ENCODE measurements at places on chromosomes 2 and 18. TPM values are rescaled to one million over a fixed set of nuclear protein-coding genes. Genes with fewer than 3 reads are reported as not detected.

FEV gene
- total RNA-seq: not detected

PROM2 gene
- not detected for total RNA-seq

ITM2C gene
- total RNA-seq: 39.4 TPM

LIPG gene
- 0.43 TPM for total RNA-seq

TSPYL6 gene
- total RNA-seq: not detected

HOXD1 gene
- not detected for total RNA-seq

C2orf78 gene
- not detected for total RNA-seq

GRCh38 chr18:56841836-56842235 lies 190.7 kb downstream of the WDR7 start:
- DNase-seq: no peak

DNA sequence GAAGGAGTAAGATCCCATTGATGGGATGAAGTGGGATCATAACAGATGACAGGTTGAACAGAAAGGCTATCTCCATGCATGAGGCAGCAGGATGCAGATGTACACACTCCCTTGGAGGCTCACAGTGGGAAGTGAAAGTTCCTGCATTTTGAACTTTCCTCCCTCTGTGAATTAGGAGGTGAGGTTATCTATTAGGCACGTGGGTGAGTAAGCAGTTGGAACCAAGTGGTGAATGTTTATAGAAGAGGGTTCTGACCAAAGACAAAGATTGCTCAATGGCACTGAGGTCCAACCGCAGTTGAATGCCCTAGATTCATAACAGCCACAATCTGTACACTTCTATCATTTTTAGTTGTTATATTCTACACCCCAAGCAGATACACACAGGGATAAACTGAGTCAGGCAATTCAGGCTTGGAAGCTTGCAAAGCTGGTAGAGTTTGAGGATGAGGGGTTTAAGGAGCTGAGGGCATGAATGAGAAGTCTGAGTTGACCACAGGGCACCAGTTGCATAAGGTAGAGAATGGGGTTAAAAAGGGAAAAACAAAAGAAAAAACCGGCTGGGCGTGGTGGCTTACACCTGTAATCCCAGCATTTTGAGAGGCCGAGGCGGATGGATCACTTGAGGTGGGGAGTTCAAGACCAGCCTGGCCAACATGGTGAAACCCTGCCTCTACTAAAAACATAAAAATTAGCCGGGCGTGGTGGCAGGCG lies 7.1 kb upstream of the KCMF1 start:
- peak; percentile 84 for DNase-seq

GRCh38 chr18:31246460-31246859 lies 71.5 kb upstream of the DSG1 start:
- DNase-seq: no peak

- DNase-seq: no peak
These were observed 33.5 kb downstream of the LGALSL start for GRCh38 chr2:64487256-64488049.

DNA sequence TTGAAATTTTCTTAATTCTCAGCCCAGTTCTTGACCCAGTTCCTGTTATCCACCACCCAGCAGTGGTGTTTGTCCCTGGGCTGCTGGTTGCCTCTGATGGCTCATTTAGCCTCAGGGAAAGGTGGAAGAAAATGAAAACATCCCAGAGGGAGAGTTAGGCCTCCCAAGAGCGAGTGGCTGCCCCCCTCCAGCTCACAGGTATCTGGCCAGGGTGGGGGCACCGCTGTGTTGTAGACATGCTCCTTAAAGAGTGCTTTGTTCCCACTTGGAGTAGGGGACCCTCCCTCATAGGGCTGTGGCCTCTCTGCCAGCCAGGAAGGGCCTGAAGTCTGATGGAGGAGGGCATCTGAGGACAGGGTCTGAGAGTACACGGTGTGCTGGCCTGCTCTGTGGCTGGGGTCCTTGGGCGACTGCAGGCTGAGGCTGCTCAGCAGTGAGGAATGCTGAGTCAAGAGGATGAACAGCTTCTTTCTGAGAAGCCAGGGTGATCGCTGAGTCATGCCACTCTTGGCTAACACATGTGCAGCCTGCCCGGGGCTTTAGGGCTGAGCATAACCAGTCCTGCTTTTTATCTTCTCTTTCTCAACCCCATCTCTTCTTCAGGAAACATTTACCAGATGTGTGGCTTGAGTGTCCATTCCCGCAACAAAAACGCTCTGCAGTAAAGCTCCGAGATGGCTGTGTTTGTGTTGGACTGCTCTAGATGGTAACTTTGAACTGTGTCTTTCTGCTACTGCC lies 72.3 kb downstream of the IL1R2 start:
- DNase-seq: peak; percentile 90

DNA sequence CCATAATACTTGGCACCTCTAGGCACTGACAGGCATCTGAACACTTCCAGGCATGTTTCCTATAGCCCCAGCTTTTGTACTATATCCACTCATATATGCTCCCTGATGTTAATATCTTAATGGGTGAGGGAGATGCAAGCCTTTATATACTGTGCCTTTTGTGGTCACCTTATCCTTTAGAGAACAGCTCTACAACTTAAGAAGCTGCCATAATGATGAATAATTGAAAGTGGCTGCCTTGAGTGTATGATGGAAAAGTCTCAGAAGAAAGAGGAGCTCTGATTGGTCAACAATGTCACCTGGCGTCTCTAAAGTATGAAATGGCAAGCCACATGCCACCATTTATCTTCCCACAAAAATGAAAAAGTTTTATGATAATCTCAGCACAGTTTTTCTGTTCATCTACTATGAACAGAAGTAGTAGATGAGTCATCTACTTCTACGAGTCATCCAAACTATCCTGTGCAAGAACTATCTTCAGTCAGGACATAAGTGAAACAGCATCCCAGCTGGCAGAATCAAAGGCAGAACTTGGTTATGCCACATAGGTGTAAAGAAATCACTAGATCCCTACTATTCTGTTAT lies 997.9 kb upstream of the CELF4 start:
- no peak for DNase-seq

- DNase-seq: no peak
These were observed 1.3 kb downstream of the MARCO start for GRCh38 chr2:118943286-118943685.

DNA sequence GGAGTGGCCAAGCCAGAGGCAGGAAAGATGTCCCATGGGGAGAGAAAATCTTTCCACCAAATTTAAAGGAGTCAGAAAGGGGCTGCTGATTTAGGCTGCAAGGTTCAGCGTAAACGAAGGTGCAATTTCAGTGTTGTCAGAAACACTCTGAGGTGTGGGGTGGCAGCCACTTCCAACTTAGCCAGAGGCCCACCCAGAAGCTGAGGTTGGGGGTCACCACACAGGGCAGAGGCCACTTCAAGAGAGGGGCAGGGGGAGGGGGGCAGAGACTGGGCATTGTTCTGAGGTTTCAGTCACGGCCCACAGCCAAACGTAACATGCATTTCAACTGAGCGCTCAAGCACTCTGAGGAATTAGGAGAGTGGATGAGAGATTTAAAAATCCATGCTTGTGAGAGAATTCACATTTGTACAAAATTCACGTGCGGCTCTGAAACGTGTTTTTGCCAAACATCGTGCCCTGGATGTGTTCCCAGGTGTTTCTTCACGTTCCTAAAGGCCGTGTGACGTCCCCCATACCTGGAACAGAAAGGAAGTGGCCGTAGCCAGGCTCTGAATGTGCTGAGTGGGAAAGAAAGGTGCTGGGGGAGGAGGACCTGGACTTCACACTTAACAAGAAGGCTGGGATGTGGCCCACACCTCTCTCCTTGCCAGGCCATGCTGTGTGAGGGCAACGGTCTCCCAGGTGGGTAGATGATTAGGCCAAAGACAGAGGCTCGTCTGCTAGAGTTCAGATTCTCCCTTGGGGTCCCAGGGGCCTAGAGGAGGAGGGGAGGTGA lies 19.5 kb upstream of the BOK start:
- no peak for DNase-seq
